CD8-positive, alpha-beta memory T cell (primary cell): ENCODE measurements at places on chromosomes 16 and 17. TPM values are rescaled to one million over a fixed set of nuclear protein-coding genes. Genes with fewer than 3 reads are reported as not detected.

Gene ICAM2
- total RNA-seq, result 77.4 TPM

- H3K4me1 ChIP-seq, result no peaks in the 10 kb centered on the region
- no peaks in the 10 kb centered on the region for H3K27me3 ChIP-seq
- H3K36me3 ChIP-seq, result no peaks in the 10 kb centered on the region
- no peak overlapping the region for H3K27ac ChIP-seq
- H3K4me3 ChIP-seq, result no peak overlapping the region
These were observed 97.9 kb downstream of the C17orf67 start for GRCh38 chr17:56735842-56736241.

DNA sequence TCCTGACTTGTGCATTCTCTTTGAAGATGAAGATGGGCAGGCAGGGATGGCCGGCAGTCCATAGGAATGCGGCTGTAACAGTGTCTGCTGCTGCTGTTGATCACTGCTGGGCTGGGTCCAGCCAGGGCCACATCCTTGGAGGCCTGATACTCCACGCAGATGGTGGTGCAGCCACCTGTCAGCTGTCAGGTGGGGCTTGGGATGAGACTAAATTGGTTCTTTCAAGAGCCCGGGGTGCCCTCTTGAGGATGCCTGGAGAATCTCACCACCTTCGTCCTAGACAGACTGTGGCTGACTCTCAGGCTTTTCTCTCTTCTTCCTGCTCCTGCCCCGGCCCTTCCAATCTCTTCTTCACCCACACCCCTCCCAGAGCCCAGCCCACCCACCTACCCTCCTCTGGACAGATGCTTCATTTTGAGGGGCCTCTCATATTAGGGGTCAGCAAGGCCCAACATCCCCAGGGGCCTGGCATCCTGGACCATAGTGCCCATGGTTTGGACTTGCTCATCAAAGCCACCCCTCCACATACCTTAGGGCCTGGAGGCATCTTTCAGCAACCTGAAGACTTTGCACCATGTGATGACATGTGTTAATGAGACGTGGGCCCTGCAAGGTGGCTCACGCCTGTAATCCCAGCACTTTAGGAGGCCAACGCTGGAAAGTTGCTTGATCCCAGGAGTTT, 19.1 kb downstream of the OSBPL7 start:
- DNase-seq, result peak; percentile 48
- no peaks in the 10 kb centered on the region for H3K4me1 ChIP-seq
- H3K27ac ChIP-seq, result no peak overlapping the region

GRCh38 chr16:56858374-56858773, 6.6 kb upstream of the SLC12A3 start:
- no peak overlapping the region for H3K4me3 ChIP-seq
- no peaks in the 10 kb centered on the region for H3K36me3 ChIP-seq
- H3K27me3 ChIP-seq, result no peaks in the 10 kb centered on the region
- peaks cover 48% of the 10 kb centered on the region for H3K4me1 ChIP-seq

Gene PLLP
- 0.49 TPM for total RNA-seq

Gene CDH3
- total RNA-seq, result not detected
